ENCODE measurements at places on chromosomes 4 and X. TPM values are rescaled to one million over a fixed set of nuclear protein-coding genes. Genes with fewer than 3 reads are reported as not detected.

The ARHGAP36 gene
- not detected for total RNA-seq

The PABPC1L2B gene
- total RNA-seq, result not detected

The ITM2A gene
- total RNA-seq, result 0.12 TPM

The FMR1 gene
- 18.1 TPM for total RNA-seq

The CCDC149 gene
- 4.1 TPM for total RNA-seq

- no peak for DNase-seq
Observed at GRCh38 chrX:20060961-20061748, 55.6 kb downstream of the MAP7D2 start.

DNA sequence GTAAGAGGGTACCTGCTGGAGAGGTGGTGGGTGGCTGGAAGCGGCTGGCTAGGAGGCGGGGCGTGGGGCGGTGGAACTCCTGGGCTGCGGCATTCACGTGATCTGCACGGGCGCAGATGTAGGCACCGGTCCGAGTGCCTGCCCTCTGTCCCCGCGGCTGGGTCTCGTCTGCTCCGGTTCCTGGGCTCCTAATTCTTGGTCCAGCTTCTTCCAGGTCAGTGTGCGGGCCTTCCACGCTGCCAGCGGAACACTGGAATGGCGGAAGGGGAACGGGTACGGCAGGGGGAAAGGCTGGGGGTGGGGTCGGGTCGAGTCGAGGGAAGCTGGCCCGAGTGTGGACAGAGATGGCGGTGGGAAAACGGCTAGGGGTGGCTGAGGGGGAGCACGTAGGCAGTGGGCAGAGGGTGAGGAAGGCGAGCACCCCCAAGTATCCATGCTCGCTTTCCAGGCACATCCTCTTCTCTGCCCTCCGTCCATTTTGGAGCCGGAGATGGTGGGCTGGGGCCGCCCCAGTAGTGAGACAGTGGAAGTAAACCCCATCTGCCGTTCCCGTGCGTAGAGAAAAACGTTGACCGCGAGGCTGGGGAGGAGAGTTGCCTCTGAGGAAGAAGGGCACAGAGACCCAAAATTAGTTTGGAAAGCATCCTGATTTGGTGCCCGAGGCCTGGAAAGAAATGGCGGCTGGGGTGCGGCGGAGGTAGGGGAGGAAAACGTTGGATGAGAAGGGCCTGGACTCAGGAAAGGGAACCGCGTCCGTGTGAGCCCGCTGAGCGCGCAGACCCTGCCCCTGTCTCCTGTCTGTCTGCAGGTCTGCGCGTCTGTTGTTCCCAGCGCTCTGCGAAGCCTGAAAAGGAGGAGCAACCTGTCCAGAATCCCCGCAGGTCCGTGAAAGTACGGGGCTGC, at the start of gene TCEAL4:
TCEAL4 (plus strand) TSS at position 105 of the 903 bp plus-strand sequence. CDS start 1,161 bp downstream, outside the sequence.
- peak; percentile 23 for DNase-seq

GRCh38 chr4:16270454-16271328, 44.4 kb upstream of the TAPT1 start:
- DNase-seq, result peak; percentile 29

- DNase-seq, result no peak
Observed at GRCh38 chrX:3370656-3371055, 24.2 kb upstream of the MXRA5 start.

GRCh38 chr4:47837908-47838294, at the start of gene CORIN:
Gene CORIN (minus strand): TSS chr4:47838067. CDS start chr4:47837949, 118 bp downstream.
- no peak for DNase-seq

DNA sequence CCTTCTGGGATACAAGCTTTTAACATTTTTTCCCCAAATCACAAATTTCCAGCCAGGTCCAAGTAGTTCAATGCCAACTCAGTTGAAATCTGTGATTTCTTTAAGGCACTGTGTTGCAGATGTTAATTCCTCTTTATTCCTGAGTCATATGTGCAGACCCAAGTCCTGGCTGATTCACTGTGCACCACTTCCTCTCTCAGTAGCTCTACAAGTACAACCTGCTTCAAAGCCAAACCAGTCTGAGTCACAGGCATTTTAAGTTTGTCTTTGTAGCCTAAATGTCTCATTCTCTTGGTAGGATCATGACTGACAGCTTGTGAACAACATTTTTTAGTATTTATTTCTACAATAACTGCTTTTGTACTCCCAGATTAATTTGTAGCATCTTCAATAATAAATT, 165.6 kb upstream of the S100G start:
- DNase-seq, result peak; percentile 93

DNA sequence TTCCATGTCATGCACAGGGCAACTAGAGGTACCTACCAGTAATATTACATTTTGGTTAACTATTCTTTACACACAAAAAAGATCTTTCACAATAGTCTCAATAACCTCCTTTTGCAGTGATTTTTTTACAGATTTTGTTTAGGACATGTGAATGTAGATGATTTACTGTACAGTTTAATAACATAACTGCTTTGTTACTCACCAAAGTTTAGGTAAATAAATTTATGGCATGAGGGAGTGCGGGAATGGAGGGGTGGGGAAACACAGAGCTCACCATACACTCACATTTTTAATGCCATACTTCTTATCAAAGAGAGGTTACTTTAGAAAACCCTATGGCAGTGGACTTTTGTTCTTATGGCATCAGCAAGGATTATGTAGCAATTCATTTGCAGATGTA, 93.1 kb upstream of the TEX13A start:
- DNase-seq, result no peak

DNA sequence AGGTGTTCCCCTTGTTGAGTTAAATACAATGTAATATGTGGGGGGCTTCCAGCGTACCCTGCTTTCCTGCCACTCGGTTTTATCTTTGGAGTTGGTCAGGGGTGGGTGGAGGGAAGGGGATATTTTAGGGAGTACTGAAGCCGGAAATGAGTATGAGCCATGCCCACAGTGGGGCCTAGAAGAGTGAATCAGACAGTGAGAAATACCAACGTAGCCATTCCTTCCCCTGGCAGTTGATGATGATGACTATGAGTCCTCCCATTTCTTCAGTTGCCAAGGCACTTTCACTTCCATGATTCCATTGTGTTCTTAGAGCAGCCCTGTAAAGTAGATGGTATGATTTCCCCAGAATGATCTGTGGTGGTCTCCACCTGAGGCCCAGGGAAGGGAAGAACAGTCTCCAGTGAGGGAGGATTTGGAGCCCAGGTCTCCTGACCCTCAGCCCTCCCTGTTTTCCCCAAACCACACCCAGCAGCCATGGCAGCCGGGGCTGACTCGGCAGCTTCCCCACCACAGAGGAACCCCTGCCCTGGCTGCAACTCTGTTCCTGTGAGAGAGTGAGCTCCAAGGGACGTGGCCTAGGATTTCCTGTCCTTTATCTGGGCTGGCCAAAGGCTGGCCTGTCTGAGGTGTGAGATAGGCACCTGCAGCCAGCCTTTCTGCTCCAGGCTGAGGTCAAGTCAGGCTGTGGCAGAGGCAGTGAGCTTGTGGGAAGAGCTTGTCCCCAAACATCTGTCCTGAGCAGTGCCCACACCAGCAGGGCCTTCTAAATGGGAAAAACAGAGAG, 52.7 kb downstream of the STARD8 start:
- DNase-seq, result peak; percentile 81

- no peak for DNase-seq
Observed at GRCh38 chrX:109590176-109590575, 34.8 kb downstream of the KCNE5 start.

GRCh38 chr4:121209171-121209570, 45.0 kb upstream of the TNIP3 start:
- DNase-seq, result no peak

DNA sequence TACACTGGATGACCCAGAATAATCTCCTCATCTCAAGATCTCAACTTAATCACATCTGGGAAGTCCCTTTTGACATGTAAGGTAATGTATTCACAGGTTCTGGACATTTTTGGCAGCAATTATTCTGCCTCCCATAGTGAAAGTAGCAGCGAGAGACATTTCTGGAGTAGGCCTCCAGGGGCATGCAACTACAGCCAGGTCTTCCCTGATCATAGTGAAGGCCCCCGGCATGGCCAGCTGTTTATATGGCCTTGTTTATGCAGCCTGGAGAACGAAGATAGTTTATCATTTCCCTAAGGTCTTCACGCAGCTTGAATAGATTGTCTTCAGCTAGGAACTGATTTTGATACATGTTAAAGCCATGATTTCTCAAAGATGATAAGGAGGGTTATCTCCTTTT, 139.9 kb downstream of the RNF150 start:
- DNase-seq, result no peak

Data from RPMI7951 (cell line).